Left ventricle myocardium superior (tissue), 1 donor: ENCODE measurements at places on chromosomes 7 and 10. TPM values are rescaled to one million over a fixed set of nuclear protein-coding genes. Genes with fewer than 3 reads are reported as not detected.
A peak's percentile ranks its signal among the peaks of the same experiment; 100 is the strongest.

- DNase-seq = peak; percentile 10
These were observed 73.3 kb downstream of the CHST15 start for GRCh38 chr10:124019886-124020797.

DNA sequence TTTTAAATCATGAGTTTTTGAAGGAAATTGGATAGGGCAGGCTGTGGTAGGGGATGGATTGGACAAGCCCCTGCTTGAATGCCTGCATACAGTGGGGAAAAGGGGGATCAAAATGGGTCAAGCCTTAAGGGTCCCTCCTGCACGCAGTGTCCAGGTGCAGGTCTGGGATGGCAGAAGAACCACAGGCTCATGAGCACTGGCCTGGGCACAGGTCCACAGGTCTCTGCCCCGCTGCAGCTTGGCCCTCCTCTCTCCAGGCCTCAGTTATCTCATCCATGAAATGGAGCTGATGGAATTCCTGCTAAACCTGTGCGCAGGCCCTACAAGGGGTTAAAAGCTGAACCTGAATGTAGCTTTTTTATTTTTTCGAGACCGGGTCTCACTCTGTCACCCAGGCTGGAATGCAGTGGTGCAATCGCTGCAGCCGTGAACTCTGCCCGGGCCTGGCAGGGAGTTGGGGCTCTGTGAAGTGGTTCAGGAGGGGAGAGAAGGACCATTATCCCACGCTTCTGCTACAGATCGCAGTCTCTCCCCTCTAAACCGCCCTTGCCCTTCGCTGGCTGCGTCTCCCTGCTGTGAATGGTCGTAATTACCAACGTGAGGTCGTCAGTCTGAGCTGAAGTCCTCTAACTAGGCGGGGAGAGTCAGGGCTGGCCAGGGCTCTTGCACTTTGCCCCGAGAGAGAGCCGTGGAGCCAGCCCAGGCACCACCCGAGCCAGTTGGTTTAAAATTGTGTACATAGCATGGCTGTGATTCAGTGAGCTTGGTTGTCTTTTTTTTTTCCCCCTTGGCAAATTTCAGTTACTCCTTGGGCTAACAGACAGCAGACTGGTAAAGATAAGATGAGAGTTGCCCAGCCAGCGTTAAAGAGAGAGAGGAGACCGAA, 77.5 kb upstream of the GTF2I start:
- DNase-seq = no peak

GRCh38 chr10:63711867-63712716, 190.9 kb downstream of the REEP3 start:
- peak; percentile 94 for DNase-seq

GRCh38 chr7:21251151-21251800, 176.6 kb upstream of the SP4 start:
- no peak for DNase-seq

DNA sequence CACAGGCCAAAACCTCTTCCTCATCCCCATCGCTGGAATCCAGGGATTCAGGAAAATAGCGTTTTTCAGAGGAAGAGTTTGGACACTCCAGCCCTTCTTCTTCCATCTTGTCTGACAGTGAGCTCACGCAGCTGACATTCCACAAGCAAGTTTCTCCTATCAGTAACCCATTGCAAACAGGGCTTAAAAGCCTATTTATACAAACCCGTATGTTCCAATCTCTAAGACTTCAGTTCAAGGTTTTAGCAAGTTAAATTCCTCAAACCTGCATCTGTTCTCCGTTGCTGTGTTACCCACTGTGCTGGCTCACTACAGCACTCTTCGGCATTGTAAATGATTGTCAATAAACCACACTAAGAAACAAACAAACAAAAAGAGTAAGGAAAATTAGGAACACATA, 373 bp downstream of the DHX32 start:
- DNase-seq = no peak

GRCh38 chr10:107701943-107702342, 537.4 kb upstream of the SORCS1 start:
- DNase-seq = no peak

DNA sequence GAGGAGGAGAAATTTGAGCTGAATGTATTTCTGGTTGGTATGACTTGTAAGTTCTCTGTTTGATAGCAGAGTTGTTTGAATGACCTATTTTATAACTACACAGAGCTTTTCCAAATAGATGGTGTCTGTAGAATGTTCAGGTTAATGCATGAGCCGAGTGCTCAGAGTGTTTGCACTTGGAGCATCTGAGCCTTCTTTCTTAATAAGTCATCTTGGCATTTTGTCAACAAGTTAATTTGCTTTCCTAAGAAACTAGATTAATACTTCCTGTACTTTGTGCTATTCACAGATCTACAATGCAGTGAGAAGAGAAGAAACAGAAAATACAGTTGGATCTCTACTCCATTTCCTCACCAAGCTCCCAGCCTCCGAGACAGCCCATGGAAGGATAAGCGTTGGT, 138.2 kb downstream of the PLCE1 start:
- no peak for DNase-seq

DNA sequence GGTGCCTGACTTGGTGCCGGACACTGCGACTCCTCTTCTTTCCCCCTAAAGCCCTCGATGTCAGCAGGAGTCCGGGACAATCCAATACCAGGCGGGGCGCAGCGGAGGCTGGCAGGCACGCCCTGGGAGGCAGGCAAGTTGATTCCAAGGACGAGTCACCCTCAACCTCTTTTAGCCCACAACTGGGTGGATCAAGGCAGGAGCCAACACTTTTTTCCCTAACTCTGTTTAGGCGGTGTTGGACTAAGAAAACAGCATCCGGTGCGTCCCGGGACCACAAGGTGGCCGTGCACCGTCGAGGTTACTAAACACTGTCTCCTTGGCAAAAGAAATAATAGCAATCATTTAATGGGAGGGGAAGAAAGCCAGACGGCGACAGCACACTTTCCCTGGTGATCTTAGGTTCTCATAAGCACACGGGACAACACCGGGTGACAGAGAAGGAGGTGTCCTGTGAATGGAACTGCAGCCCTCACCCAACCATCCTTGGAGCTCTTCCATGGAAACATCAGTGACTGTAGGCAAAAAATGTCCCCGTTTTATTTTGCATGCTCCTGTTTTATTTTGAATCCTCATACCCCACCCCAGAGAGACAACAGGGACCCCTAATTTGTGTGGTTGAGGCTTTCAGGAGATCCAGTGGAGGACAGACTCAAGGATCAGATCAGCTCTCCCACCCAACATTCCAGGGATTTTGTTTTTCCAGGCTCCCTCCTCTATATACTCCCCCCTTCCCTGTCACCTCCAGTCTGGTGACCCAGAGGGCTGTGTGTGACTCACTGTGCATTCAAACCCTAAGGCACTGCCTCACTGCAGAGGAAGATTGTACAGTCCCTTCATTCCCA, 1.3 kb upstream of the CALCR start:
- no peak for DNase-seq

GRCh38 chr10:75779276-75779675, 347.9 kb downstream of the LRMDA start:
- no peak for DNase-seq

DNA sequence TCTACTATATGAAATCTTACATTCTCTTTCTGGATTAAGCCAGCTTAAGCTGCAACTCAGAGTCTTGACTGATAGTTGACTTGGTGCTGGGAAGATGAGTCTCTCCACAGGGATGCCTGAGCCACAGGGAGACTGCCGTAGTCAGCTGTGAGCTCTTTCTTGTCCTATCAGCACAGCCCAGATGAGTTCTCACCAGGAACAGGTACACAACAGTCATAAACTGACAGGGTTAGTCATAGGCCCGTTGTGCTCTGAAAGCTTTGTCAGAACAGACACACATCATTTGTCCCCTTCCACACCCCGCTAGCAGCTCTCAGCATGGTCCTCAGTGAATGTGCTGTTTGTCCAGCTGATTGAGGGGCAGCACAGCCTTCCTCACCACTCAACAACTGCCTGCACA, 221.6 kb downstream of the RPS24 start:
- DNase-seq = no peak

- no peak for DNase-seq
These were observed 14.5 kb downstream of the DNAJB9 start for GRCh38 chr7:108584211-108584610.

GRCh38 chr7:80665526-80665925, 27.1 kb downstream of the CD36 start:
- DNase-seq = no peak

GRCh38 chr7:79298145-79298760, 155.2 kb downstream of the MAGI2 start:
- no peak for DNase-seq

DNA sequence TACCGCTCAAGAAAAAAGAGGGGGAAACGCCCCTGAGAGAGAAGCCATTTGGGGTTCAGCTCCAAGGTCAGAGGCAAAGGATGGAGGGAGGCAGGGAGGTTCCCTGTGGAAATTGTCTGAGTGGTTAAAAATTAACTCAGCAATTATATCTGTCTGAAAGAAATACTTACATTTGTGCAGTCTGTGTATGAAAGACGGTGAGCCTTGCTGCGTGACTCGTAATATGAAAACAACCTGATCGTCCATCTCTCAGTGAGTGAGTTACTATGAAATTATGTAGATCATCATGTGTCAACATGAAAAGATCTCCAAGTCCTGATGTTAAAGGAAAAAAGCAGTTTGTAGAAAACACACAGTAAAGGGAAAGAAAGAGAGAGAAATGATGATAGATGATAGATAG, 67.2 kb upstream of the FAM204A start:
- no peak for DNase-seq

DNA sequence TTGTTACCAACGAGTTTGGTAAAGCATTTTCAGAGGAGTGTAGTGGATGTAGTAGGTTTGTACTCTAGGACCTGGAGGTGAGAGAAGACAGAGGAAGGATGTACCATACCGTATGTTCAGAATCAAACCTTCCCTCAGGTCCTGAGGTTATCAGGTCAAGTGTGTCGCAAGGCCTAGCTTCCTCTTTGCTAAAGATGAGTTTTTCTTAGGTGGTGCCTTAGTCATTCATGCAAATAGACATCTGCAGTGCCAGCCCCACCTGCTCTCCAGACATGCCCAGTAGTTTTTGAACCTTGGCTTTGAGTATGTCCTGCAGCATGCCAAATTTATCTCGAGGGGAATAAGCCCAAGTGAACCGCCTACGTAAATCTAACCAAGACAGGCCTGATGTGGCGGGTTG, 71.3 kb downstream of the HDAC9 start:
- no peak for DNase-seq

GRCh38 chr10:88090568-88091214, 227.3 kb downstream of the PTEN start:
- DNase-seq = no peak

DNA sequence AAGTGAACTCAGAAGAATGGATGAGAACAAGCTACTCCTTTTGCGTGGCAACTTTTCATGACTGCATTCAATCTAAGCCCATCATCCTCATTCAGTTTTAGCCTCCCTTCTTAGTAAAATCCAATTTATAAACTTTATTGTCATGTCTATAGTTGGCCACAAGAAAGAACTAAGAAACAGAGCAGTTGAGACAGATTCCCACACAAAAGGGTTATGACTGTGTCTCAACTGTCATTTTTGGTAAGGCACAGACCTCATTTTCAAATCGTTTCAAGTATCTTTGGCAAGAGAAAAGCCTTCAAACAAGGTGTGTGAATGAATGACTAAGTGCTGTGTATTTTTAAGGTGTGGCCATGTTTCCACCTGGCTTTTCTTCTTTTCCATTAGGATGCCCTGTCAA, 84.2 kb upstream of the CREB5 start:
- no peak for DNase-seq

- no peak for DNase-seq
These were observed 70.1 kb downstream of the NPSR1 start for GRCh38 chr7:34728156-34728555.

RARRES2 gene
- total RNA-seq = 18.7 TPM

C10orf105 gene
- total RNA-seq = 0.07 TPM

NME8 gene
- not detected for total RNA-seq

OLAH gene
- total RNA-seq = not detected

ODAD2 gene
- 0.42 TPM for total RNA-seq

CTBP2 gene
- 29.3 TPM for total RNA-seq

RHEB gene
- 116 TPM for total RNA-seq

NODAL gene
- not detected for total RNA-seq

ADARB2 gene
- 0.22 TPM for total RNA-seq

ZNF239 gene
- 2.2 TPM for total RNA-seq

TMEM139 gene
- 20.3 TPM for total RNA-seq
